Thoracic aorta (tissue), 2 donors: ENCODE measurements at places on chromosomes 2 and 18. TPM values are rescaled to one million over a fixed set of nuclear protein-coding genes. Genes with fewer than 3 reads are reported as not detected.

DNA sequence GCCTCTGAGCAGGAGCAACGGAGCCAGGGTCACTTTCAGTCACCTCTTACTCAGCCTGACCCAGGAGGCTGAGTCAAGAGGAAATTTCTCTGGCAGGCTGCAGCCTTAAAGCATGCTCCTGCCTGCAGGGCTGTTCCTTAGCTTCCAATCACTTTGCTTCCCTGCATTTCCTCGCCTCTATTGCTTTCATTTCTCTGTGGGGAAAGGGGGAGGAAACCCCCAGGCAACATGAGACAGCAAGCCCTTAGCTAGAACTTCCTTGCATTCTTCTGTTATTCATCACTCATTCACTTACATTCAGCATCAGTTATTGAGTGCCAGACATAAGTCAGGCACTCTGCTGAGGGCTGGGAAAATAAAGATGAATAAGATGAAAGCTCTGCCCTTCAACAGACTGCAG is 13.0 kb downstream of the XDH start:
- no peak for DNase-seq
- H3K36me3 ChIP-seq = no peaks in the 10 kb centered on the region
- H3K27ac ChIP-seq = no peak overlapping the region
- no peaks in the 10 kb centered on the region for H3K4me1 ChIP-seq
- H3K4me3 ChIP-seq = no peak overlapping the region

- no peaks in the 10 kb centered on the region for H3K27me3 ChIP-seq
- no peak for DNase-seq
- H3K27ac ChIP-seq = no peak overlapping the region
- no peak overlapping the region for H3K4me3 ChIP-seq
Observed at GRCh38 chr2:163155279-163155883, 316.8 kb upstream of the KCNH7 start.

GRCh38 chr18:11147962-11148679 is 1.2 kb downstream of the PIEZO2 start:
- H3K27ac ChIP-seq = no peak overlapping the region
- peaks cover 3% of the 10 kb centered on the region for H3K4me1 ChIP-seq
- no peaks in the 10 kb centered on the region for H3K27me3 ChIP-seq
- peak overlapping the region; percentile 77 for H3K4me3 ChIP-seq
- H3K36me3 ChIP-seq = no peaks in the 10 kb centered on the region

Gene TCF4
- 267 TPM for total RNA-seq
